ENCODE measurements at places on chromosomes 1 and 21.

DNA sequence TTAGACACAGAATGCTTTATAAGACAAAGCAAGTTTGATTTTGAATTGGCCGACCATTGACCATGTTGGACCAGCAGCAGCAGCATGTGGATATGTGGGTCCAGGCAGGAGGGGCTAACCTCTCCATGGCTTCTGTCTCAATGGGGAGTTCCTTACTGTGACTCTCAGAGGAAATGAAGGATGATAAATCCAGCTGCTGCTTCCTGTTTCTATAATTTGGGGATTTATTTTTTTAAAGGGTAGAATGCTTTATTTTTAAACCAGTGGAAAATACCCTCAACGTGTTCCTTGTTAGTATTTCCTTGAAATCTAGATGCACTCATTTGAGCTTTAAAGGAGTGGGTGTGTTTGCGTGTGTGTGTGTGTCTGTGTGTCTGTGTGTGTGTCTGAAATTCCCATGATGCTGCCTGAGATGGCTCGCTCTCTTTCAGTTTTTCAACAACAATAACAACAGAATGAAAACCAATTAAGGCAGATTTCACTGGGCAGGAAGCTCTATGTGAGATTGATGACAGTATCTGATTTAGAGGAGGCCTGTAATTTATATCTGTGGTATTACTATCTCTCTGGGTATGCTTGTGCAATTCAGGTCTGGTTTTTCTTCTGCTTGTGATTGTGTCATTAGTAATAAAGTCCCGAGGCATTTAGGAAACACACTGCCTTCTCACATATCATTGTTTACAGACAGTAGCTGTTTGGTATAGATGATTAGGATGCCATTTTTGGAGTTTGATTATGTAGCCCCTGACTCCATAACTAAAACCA lies 86.1 kb upstream of the ZNF326 start:
- DNase-seq: peak; percentile 88

DNA sequence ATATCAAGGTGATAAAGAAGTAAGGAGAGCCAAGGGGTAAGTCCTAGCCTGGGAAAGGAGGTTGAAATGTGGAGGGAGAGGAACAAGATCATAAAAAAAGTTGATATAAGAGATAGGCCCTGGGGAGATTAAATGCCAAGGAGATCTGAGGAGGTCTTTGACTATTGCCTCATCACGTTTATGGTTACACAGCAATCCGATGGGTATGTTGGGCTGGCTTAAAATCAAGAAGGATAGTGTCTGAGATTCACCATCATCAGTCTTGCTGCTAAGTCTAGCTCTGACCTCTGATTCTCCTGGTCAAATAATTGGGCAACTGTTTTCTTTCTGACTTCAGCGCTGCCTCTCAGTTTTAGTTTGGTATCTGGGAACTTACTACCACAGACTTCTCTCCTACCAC lies 416.3 kb downstream of the GPATCH2 start:
- no peak for DNase-seq

DNA sequence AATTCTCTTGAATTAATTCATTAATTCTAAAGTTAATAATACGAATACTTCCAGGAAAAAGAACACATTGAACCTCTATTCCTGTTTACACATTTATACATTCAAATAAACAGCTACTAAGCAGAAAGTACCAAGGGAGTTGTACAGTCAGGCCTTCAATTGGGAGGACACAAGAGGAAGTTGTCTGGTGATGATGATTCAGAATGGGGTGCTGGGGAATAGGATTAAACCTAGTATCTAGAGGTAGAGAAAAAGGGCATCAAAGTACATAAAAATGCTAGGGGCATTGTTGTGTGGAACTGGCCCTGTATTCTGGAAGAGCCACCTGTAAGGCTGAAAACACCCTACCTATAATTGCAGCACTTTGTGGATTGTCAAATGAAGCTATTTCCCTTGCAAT lies 71.7 kb upstream of the MROH9 start:
- no peak for DNase-seq

GRCh38 chr1:38344716-38345115 lies 298.1 kb upstream of the POU3F1 start:
- DNase-seq: no peak

GRCh38 chr1:211118407-211119102 lies 15.4 kb downstream of the KCNH1 start:
- DNase-seq: peak; percentile 88

- DNase-seq: peak; percentile 27
Measured at GRCh38 chr21:42010507-42011495, 641 bp upstream of the ZBTB21 start.

GRCh38 chr1:44566281-44567046 lies 107.8 kb downstream of the TMEM53 start:
- no peak for DNase-seq

DNA sequence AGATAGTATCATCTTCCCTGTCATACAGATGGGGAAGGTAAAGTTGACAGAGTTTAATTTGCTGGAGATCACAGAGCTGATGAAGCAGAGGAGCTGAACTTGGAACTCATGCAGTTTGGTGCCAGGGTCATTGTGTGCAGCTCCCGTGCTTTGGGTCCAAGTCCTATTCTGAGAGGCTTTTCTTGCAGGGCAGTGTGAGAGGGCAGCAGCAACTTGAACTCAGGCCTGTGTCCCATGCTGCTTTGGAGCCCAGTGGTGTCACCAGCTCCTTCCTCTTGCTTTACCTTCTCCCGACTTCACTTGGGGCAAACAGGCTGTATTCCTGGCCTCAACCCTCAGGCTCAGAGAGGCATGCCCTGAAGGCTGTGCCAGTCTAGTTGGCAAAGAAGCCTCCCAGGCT lies 24.7 kb downstream of the INAVA start:
- DNase-seq: no peak

GRCh38 chr1:227893949-227894721 lies 53.6 kb downstream of the WNT9A start:
- peak; percentile 64 for DNase-seq

- no peak for DNase-seq
Measured at GRCh38 chr1:62926681-62927252, 142.8 kb downstream of the ATG4C start.

DNA sequence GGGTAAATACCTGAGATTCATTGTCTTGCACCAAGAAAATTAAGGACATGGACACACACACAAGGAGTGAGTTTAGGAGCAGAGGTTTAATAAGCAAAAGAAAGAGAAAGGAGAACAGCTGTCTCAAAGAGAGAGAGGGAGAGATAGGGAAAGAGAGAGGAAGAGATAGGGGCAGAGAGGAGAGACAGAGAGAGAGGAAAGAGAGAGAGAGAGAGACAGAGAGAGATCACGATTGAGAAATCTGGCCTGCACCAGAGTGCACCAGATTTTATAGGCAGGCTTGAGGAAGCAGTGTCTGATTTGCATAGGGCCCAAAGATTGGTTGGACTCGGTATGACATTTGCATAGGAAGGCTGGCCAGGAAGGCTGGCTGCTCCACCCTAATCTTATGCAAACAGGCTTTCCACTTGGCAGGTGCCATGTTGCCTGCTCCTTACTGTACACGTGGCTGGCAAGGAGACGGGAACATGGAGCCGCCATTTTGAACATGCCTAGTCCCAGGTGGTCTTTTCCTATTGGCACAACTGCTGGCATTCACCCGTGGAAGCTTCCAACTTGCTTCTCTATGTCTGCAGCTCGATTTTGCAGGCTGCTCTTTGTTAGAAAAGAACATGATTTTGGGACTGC lies 419.9 kb downstream of the ZP4 start:
- peak; percentile 62 for DNase-seq

GRCh38 chr1:222275729-222276465 lies 272.0 kb downstream of the HHIPL2 start:
- no peak for DNase-seq

- no peak for DNase-seq
Measured at GRCh38 chr1:226366290-226366689, 41.6 kb downstream of the PARP1 start.

DNA sequence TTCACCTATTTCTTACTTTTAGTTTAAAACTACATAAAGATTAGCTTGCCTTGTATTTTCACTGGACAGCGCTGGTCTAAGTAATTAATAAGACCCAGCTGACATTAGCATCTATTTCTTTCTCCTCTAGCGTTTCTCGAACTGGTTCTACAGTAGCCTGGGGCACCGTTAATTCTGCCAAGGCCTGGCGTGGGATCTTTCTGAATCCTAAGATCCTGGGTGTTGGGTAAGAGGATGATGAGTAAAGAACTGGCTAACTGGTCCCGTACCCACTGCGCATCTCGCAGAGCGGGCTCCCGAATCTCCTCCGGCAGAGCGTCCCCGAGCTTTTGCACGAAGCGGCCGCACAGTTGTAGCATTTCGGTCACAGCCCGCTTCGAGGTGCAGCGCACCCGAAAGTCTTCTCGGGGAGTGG lies 309 bp downstream of the NSL1 start:
- DNase-seq: peak; percentile 78

DNA sequence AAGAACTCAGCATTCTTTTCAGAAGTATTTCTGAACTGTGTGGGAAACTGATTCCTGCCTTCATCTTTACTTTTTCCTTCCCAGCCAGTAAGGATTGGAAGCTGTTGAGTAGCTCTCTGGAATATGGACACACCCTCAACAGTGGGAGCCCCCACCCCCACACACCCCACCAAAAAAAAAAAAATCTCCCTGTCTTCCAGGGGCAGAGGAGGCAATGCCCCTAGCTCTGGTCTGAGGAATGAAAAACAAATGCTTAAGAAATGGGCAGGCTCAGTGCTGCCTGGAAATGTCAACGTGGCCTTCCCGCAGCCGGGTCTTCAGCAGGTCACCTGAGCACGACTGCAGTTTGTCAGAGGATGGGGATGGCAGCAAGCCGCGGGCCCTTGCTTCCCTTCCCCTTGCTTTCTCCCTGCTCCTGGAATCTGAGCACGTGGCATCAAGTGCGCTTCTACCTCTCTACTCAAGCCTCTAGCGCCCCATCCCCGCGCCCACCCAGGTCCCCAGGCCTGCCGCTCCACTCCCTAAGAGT lies 479 bp downstream of the RGS16 start:
- DNase-seq: no peak

DNA sequence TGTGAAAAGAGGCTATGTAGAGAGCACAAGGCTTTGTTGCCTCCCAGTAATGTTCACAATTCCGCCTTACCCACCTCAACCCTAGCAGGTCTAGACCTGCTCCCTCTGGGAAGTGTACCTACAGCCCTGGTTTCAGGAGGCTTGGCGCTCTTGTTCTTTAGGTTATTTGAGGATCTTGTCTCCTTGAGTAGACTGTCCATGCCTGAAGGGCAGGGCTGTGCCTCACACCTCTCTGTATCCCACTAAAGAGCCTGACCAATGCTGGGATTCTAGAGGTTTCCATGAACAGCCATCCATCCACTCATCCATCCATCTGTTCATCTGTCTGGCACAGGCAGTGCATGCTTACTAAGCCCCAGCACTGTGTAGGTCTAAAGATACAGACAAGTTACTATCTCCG lies 1.0 kb downstream of the RAB7B start:
- no peak for DNase-seq

DNA sequence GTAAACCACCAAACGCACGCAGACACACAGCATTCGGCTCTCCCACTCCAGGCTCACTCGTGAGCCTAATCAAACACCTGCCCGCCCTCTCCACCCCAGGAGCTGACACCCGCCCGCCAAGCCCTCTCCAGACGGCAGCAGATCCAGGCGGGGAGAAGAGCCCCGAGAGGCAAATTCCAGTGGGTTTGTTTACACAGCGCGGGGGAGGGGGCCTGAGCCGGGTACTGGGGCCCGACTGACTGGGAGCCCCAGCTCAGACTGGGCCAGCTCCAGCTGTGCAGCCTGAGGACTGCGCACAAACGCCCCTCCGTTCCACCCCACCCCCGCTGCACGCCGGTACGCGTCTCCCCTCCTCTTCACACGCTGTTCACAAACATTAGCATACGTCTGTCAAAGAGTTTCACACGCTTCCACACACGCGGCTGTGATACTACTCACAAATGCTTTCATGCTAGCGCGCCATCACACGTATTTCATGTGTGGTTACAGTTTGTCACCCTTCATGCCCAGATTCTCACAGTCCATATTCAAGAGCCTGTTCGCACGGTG lies 1.0 kb upstream of the EFNA1 start:
- peak; percentile 62 for DNase-seq

- no peak for DNase-seq
Measured at GRCh38 chr1:86641318-86641717, 63.1 kb upstream of the SH3GLB1 start.

- peak; percentile 27 for DNase-seq
Measured at GRCh38 chr1:65068202-65069010, 79.6 kb upstream of the AK4 start.

DNA sequence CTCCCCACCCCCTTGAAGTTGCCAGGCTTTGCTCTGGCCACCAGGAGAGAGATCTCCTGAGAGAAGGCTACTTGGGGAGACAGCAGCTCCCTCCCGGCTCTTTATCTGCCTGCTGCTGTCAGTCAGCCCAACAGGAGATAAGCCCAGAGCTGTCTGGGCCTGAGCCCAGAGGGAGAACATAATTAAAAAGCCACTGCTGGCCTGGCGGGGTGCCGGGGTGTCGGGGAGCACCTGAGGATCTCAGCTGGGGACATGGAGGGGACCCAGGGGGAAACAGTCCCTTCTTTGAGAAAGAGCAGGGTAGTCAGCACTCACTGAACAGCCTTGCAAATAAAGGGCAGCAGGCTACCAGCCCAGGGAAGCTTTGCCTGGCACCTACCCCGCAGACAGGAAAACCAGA lies 17.9 kb downstream of the VWA5B1 start:
- DNase-seq: no peak

DNA sequence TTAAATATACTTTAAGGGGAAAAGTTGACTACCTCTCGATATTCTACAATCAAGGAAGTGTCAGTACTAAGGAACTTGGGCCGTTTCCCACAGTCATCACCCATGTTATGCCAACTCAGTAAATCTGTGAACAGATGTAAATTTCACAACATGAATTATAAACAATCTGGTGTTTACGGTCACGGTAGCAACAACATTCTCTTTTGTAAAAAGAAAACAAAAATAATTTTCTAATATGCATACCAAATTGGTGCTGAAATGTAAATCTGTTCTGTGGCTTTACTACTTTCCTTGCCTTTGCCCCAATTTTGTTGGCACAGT lies 1.2 kb downstream of the SH3GLB1 start:
- DNase-seq: no peak

GRCh38 chr1:92538413-92539061 lies 51.8 kb upstream of the GFI1 start:
- DNase-seq: peak; percentile 69

GRCh38 chr1:172265905-172266304 lies 154.6 kb upstream of the C1orf105 start:
- no peak for DNase-seq

DNA sequence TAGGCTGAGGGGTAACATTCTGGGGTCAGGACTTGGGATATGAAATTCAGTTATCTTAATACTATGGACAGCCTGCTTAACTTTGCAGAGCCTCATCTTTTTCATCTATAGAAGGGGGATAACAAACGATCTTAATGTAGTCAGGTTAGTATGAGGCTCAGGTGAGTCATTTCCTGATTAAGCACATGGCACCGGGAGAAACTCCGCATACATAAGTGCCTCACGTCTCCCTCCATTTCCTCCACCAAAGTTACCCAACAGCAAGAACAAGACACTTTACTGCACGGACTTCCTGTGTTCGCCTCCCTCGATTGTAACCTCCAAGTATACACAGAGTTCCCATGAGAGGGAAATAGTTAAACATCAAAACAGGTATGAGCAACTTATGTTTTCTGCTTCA lies 112.7 kb upstream of the COA6 start:
- DNase-seq: peak; percentile 73

GRCh38 chr1:118504221-118504644 lies 319.2 kb upstream of the SPAG17 start:
- no peak for DNase-seq
